ENCODE measurements at places on chromosomes 12 and 14.

- peak; percentile 91 for DNase-seq
These were observed 66.9 kb upstream of the ACTN1 start for GRCh38 chr14:69045857-69046475.

DNA sequence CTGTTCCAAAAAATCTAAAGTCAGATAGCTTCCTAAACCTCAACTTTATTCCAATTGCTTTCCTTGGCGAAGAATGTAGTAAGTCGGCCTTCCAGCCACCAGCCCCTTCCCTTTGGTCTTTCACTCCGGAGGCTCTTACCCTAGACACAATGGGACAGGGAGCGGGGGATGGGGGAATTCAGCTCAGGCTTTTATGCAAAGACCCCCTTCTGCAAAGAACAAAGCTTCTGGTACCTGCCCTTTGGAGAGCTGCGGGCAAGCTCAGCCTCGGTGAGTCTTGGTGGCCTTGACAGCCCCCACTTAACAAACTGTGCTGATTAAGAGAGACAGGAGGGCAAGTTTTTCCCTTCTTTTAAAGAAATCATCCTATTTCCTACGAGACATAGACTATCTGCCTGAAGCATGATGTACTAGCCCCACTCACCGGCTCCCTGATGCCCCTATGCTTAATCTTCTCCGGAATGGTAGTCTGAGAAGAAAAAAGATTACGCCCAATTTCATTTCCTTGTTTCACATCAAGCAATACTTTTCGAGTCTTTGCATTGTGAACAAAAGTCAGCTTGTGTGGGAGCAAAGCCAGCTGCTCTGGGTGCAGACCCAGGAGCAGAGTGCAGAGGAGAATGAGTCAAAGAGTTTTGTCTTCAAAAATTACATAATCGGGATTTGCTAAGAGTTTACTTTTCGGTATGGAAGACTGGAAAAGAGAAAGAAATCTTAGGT, 1.5 kb upstream of the NANOG start:
- DNase-seq = peak; percentile 45

GRCh38 chr12:88108021-88108420, 33.9 kb downstream of the CEP290 start:
- no peak for DNase-seq

DNA sequence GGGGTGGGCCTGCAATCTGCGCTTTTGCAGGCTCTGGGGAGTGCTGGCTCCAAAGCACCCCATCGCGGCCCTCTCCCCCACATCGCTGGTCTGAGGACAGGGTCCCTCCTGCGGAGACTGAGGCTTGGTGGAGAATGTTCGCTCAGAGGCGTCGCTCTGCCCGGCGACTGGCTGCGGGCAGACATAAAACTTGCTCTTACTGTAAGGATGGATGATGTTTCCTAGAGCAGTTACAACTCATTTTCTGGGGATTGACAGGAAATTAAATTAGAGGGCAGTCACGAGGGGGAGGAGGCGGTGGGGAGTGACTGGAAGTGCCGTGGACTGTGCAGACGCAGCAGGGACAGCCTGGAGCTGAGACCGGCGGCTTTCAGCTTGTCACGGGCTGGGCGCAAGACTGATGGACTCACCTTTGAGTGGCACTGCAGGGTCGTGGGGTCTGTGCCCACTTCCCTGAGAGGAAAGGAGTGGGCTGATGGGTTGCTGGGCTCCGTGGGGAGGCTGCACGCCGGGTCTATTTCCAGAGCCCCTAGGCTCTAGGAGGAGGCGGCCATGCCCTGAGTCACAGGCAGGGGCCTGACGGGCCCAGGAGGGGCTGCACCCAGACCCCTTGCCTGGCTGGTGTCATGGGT, 32.8 kb downstream of the NOC4L start:
- no peak for DNase-seq

GRCh38 chr14:24307575-24308341, at the start of gene CIDEB:
Gene CIDEB (minus strand): TSS chr14:24307977. CDS start chr14:24307858, 119 bp downstream.
- peak; percentile 67 for DNase-seq

Data from umbilical cord (tissue), 2 donors.